ENCODE measurements at places on chromosomes 12 and 14.

DNA sequence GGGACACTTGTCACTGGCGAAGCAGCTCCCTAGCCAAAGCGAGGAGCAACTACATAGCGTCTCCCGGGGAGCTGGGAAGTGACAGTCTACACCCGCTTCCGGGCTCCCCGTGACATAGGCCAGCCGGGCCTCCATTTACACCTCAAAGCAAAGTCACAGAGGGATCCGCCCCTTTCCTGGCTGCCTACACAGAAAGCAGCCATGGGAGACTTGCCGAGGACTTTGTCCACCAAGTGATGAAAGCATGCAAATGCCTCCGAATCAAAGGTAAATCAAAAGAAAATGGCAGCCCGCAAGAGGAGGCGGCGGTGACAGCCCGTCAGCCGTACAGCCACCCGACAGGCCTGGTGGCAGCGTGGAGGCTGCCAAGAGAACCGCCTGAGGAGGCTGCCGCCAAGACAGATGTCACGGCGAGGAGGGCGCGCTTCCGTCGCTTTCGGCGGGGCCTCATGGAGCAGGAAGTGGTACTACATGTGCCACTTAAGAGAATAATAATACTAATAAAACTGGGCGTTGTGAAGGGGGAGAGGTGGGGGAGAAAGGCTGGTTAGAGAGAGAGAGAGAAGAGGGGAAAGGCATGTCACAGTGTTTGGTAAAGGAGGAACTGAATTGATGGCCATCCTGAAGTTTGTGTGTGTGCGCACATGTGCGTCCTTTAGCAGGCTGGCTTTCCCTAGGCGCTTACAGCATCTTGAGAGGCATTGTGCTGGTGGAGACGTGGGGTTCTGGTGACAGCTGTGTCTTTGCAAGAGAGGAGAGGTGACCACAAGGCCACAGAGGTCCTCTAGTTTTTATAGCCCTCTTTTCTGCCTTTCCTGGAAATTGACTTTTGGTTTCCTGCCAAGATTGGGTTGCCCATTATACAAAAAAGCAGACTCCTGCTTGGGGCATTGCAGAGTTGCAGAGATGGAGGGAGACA, 661.7 kb downstream of the VRK1 start:
- no peak for DNase-seq

GRCh38 chr14:77965919-77966435, 166.1 kb downstream of the ADCK1 start:
- DNase-seq, result no peak

DNA sequence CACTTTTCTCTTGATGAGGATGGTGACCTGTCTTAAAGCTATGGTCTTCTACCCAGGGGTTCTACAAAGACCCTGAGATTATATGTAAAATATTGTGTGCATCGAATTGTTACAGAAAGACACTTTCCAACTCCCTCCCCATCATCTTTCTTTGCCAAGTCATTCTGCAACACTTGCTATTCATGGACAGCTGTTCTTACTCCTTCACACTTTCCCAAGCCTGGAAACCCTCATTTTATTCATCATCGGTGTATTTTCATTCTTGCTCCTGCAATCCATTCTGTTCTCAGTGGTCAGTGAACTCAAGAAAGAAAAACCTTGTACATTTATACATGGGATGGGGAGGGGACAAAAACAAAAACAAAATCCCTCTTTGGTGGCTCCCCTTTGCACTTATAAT, 90.5 kb upstream of the STXBP6 start:
- DNase-seq, result no peak

DNA sequence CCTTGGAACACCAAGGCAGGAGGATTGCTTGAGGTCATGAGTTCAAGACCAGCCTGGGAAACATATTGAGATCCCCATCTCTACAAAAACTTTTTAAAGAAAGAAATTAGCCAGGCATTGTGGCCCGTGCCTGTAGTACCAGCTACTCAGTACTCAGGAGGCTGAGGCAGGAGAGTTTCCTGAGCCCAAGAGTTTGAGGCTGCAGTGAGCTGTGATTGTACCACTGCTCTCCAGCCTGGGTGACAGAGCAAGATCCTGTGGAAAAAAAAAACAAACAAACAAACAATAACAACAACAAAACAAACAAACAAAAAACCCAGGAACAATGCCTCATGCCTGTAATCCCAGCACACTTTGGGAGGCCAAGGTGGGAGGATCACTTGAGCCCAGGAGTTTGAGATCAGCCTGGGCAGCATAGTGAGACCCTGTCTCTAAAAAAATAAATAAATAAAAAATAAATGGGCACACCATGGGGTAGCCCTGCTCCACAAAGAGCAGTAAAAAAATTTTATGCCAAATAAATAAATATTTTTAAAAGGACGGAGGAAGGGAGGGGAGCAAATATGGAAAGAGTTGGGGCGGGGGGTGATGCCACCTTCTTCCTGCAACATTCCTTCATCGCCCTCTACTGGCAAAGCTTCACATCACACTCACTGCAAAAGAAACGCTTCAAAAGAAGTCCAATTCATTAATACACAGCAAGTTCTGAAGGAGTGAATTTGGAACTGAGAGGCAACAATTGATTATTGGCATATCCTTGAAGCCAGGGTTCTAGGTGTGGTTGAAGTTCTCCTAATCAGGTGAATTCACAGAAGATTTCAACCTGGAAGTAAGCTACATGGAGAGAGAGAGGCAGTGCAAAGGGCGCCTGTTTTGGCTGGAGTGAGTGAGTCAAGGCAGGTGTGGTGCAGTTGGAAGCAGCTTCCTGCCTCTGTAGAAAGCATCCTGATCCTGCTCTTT, 8.8 kb upstream of the GNPTAB start:
- DNase-seq, result peak; percentile 31

DNA sequence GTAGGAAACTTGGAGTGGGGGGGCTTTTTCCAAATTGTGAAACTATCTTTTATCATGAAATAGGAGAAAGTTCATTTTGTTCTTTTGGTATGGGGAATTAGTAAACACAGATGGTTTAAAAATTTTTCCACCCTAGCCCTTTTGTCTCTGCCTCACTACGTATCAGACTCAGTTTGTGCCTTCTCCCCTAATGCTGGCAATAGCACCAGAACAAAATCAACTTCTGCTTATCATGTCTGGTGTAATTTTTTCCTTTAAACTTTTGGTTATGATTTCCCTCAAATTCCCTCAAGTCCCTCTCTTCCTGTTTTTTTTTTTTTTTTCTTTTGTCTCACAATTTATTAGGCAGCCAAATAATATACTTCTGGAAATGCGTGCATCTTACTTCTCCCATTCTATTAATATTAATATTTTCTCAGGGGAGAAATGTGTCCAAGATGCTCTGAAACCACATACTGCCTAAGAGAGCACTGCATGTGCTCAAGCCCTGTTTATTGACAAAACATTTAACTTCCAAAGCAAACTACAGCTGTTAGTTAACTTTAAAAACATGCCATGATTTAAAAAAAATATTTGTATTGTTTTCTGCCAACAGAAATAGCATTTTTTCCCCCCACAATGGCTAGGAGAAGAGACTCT, 35.4 kb downstream of the TESPA1 start:
- DNase-seq, result no peak

DNA sequence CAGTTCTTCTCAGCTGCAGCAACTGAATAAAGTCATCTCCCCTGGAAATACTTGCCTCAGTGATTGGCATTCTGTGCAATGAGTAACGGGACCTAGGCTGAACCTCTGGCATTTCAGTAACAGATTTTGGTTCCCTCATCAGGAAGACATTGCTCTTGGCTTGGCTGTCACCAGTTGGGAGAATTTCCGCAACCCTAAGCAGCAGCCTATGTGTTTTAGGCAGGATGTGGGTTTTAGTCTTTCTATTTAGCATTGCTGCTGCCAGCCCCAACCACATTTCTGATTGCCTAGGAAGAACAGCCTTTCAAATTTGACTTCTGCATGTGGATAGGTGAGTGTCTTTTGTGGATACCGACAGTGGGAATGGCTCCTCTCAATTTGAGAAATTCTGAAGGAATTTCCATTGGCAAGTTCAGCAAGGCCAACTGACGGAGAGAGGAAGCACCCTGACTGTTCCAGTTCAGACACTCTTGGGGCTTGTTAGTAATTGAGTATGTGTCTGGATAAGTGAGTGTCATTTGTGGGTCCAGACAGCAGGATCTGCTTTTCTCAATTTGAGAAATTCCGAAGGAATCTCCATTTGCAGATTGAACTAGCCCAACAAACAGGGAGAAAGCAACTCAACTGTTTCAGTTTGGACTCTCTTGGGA, 19.0 kb upstream of the CLEC2A start:
- DNase-seq, result no peak

DNA sequence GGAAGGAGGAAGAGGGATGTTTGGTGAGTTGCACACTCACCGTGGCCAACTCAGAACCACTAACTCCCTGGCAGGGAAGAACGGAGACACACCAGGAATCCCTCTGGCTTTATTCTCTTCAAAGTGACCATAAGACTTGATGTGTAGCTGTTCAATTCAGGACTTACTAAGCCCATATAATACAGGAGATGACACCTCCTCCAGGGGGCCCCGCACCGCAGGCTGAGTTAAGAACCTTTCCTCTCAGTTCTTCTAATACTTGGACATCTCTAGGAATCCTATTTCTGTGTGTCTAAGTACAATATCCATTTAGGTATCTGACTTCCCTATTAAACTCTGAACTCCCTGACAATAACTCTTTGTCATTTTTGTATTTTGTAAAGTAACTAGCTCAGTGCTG, 49.5 kb downstream of the DCAF4 start:
- no peak for DNase-seq

GRCh38 chr14:102317564-102318248, 1.8 kb upstream of the ZNF839 start:
- DNase-seq, result peak; percentile 63

- DNase-seq, result peak; percentile 27
Observed at GRCh38 chr14:73239393-73240241, 2.3 kb downstream of the PAPLN start.

DNA sequence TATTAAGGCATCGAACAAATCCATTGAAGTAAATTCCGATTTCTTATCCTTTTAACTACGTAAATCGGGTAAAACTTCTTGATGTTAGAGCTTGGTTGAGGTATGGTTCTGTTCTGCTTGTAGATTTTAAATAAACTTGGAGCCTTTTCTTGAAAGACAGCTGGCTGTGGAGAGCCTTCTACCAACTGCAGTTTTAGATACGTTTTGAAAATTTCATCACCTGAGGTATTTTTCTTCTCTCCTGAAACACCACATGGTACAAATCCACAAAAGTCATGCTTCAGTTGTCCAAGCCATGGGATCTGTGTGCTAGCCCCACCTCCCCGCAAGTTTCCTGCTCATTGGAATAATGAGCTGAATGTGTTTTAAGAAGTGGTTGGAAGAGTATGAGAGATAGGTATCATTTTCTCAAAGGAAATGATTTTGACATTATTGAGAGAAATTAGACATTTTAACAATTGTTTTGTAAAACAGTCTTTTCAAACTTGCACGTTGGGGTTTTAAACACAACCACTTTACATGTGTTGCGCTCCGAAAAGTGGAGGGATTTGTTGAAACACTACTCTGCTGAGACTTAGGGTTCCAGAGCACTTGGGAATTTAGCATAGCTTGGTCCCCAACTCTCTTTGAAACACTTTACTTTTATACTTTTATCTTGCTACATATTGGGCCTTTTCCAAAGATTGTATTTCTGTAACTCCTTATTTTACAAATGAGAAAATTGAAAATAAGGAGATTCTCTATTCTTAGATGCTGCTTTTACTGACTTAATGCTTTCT, 1.4 kb downstream of the PPM1A start:
- peak; percentile 19 for DNase-seq

GRCh38 chr14:64910847-64911495, 3.3 kb upstream of the CHURC1 start:
- peak; percentile 6 for DNase-seq

DNA sequence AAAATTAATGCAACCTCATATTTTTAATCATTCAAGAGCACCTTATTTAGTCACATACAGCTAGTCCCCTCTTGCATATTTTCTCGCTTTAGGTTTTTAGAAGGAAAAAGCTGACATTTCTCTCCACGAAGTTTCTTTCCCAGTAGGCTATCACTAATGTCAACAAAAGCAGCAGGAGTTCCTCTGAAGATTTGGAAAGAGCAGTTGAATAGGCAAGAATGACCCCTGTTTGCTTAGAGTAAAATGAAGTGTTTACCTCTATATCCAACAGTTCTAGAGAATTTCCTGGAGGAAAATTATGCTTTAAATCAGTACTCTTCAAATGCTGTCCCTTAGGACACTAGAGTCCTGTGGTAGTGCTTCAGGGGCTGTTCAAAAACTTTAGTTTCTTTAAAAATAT, 188.1 kb upstream of the PRKD1 start:
- DNase-seq, result no peak

DNA sequence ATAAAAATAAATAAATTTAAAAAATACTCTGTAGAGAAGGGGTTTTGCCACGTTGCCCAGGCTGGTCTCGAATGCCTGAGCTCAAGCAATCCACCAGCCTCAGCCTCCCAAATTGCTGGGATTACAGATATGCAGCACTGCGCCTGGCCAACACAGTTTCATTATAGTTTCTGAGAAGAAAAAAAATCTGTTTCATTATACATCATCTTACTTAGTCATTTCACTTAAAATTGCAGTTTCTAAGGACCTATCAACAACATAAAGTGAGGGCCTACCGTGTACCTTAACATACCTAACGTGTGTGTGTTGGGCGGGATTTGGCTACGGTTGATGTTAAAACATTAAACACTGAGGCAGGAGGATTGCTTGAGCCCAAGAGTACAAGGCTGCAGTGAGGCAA, 28.3 kb downstream of the P2RX2 start:
- DNase-seq, result no peak

DNA sequence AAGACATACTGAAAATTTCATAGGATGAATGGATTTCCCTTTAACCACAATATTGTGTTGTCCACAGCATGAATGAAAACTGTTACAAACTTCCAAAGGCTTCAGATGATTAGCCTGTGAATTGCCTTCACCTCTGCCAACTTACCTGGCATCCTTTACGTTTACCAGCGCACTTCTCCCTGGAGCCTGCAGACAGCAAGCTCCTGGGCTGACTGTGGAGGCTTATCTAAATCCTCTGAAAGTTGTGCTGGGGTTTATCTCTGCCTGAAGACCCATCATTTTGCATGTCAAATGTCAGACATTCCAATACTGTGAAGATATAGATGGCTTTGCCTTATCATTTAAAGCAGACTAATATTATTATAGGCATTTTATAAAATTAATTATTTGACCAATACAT, 403.0 kb downstream of the SYT1 start:
- DNase-seq, result no peak

DNA sequence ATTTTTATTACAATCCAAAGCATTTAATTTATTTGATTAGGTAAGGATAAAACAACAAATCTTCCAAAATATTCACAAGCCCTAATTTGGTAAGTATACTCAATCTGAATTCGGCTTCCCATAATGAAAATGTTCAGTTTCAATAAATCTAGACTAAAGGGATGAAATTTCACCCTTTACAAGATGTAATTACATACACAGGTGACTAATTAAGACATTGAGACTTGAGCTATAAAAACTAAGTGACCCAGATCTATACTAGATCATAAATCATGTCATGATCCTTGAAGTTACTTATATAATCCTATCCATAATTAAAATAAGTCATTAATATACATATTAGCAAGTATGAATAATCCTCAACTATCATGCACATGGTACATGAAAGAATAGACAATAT, 36.6 kb downstream of the LRP6 start:
- no peak for DNase-seq

DNA sequence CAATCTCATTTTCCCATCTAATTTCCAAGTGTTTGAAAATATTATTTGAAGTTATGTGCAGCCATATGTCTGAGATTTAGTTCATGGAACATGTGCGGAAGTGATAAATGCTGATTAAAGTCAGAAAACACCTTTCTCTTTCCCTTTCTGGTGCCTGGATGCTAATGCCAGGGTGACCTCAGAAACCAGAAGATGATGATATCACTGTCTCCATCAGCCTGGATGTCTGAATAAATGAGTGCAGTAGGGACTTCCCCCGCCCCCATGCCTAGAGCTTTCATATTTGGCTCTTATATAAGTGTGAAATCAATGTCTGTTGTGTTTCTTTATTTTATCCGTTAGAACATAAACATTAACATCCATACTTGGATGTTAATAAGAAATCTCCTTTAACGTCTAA, 261.9 kb upstream of the LRIG3 start:
- DNase-seq, result no peak
